ENCODE measurements at places on chromosomes 6 and 20. TPM values are rescaled to one million over a fixed set of nuclear protein-coding genes. Genes with fewer than 3 reads are reported as not detected.

The KIFC1 gene
- 0.49 TPM for total RNA-seq

DNA sequence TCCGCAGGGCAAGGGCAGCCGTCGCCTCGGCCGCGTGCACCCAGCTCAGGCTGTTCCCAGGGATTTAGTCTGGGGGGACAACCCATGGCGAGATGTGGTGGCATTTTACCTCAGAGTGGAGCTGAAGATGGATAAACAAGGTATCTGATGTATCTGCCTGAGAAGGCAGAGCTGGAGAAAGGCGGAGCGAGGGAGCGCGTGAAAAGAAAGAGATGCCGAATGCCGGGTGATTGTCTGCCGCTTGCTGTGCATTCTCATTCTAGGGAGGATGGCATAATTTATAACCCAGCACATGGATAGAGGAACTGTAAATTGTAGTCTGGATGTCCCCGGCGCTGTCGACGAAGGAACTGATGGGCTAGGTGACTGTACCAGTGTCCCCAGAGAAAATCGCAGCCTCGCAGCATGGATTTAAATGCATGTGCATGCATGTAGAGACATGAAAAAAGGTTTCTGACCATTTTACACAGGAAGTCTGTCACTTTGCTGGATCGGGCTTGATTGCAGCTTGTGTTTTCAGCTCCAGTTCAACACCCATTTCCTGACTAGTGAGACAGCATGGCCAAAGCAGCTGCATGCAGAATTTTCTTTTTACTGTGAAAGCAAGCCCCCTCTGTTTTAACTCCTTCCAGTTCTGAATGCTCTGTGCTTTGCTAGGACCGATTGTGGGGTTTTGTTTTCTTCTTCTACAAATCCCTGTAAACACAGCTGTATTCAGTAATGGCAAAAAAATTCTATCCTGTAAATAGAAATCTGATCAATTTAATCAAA lies 149.7 kb downstream of the PRL start:
- no peak for DNase-seq
- peak overlapping the region; percentile 55 for H3K4me3 ChIP-seq
- H3K36me3 ChIP-seq, result no peaks in the 10 kb centered on the region
- H3K27ac ChIP-seq, result no peak overlapping the region
- no peaks in the 10 kb centered on the region for H3K27me3 ChIP-seq

GRCh38 chr6:167588181-167588919 lies 238.4 kb upstream of the AFDN start:
- no peak overlapping the region for H3K27ac ChIP-seq
- no peak overlapping the region for H3K4me3 ChIP-seq
- DNase-seq, result no peak
- H3K36me3 ChIP-seq, result no peaks in the 10 kb centered on the region

GRCh38 chr6:90730151-90730673 lies 143.3 kb upstream of the MAP3K7 start:
- no peaks in the 10 kb centered on the region for H3K4me1 ChIP-seq
- no peak for DNase-seq
- no peaks in the 10 kb centered on the region for H3K36me3 ChIP-seq
- H3K27me3 ChIP-seq, result no peaks in the 10 kb centered on the region
